GM03348 (cell line): ENCODE measurements at places on chromosomes 1 and 21.

- DNase-seq: no peak
Measured at GRCh38 chr1:98989556-98989907, 15.1 kb downstream of the PLPPR5 start.

DNA sequence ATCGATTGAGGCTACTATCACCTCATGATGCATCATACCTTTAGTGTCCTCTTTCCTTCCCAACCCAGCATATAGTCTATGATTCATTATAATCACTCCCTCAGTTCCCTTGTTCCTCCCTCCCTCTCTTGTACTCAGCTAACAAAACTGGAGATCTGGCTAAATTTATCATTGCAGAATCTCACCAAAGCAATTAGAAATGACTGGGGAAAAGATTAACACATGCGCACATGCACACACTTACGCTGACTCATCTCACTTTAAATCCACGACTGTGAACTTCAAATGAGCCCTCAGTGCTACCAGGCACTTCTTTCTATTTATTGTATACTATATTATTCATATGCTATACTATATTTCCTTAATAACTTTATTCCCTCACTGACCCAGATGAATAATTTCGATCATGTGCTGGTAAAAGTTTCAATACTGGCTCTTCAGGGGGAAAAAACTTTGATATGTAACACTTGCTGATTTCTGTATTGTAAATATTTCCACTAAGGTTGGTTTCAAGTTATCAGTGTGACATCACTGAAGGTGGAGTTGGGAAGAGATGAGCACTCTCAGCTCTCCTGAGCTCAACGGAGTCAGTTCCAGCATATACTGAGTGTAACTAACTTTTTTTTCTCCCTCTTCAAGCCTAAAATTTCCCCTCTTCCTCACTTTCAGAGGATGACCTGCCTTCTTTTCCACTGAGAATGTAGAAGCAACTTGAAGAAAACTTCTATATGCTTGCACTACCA is 613.7 kb upstream of the B3GALT2 start:
- no peak for DNase-seq

- no peak for DNase-seq
Measured at GRCh38 chr1:67741121-67741520, 56.1 kb downstream of the GADD45A start.

GRCh38 chr21:23853796-23854379 is 1753.4 kb downstream of the MRPL39 start:
- no peak for DNase-seq

DNA sequence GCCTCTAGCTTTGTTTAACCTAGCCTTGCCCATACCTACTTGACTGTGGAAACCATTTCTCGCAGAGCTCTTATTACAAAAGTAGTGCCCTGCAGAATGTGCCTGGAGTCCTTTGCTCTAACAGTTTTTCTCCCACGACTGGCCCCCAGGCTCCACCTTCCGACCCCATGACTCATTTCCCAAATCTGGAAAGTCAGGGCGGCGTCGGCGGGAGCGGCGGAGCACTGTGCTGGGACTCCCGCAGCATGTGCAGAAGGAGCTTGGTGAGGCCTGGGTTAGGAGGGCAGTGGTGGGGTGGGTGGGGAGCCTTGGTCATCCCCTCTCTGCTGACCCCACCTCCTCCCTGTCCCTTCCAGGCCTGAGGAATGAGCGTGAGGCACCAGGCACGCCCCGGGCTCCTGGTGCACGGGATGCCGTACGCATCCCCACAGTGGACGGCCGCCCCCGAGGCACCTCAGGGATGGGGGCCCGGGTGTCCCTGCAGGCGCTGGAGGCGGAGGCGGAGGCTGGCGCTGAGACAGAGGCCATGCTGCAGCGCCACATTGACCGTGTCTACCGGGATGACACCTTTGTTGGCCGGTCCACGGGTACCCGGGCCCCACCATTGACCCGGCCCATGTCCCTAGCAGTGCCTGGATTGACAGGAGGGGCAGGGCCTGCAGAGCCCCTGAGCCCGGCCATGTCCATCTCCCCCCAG is 47.5 kb downstream of the YARS1 start:
- no peak for DNase-seq

DNA sequence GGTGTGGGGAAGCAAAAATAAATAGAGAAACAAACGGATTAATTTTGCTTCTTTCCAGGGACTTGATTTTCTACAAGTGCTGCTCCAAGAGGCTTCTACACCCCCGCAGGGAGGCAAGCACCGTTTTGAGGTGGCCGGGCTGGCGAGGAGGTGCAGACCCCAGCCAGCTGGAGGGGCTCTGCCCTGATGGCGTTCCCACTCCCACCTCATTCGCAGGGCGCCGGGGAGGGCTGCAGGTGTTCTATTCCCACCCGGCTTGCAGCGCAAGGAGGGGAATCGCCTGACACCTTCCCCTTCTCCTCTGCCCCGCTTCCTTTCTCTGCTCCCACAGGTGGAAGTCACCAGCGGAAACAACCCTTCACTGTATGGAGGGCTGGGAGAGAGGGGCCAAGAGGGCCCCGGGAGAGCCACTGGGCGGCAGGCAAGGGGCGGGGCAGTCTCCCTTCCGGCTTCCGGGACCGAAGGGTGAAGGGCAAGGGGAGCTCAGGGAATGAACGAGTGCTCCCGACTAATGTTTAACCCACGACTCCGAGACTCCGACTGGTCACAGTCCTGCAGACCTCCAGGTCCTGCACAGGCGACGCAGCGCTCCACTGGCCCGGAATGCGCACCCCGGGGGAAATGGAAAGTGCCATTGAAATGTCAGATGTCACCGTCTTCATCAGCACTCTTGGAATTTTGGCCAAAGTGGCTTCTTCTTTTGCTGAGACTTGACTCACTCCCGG is 29.1 kb downstream of the TEX35 start:
- DNase-seq: peak; percentile 71

DNA sequence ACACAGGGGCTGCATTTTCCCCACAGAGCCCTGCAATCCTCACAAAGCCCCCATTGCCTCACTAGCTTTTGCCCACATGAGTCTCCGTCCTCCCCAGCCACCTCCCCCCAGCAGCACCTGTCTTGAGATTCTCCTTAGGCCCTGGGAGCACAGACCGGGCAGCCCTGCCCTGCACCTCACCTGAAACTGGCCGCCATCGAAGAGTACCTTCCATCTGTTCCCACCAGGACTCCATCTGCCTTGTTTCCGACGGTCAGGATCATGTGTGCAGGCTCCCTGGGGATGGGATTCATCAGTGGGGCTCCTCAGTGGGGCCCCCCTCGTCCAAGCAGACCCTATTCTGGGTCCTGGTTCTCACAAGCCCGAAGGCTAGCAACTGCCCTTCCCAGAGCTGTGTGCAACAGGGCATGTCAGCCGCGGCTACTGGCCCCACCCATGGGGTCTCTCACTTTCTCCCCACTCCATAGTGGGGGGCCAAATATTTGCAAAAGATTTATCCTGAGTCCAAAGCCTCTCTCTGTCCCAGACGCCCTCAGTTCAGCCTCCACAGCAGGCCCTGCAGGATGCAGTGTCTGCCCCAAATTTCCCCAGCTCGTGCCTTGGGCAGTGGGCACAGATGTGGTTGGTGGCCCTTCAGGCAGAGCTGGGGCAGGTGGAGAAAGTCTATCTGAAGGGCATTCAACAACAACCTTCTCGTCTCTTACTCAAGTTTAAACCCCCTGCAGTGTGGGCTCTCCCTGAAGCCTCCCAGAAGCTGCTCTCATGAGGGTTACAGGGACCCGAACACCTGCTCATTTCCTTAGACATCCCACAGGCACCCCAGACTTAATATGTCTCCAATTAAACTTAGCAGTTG is 4.8 kb downstream of the PDZK1IP1 start:
- DNase-seq: no peak

DNA sequence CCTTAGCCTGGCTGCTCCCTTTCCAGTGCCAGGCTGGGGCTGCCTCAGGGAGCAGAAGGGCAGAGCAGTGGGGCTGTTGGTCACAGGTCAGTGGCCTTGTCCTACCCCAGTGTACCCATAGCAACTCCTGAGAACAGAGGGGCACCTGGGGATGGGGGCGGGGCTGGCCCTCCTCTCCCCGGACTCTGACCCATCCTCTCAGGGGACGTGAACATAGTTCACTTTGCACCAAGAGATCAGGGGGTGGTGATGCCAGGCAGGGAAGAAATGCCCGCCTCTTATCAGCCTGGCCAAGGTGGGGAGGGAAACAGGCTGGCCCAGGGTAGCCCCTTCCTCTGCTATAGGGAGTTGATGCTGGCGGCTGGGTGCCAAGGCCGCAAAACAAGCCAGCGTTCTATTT is 4.9 kb downstream of the ETNK2 start:
- DNase-seq: no peak

DNA sequence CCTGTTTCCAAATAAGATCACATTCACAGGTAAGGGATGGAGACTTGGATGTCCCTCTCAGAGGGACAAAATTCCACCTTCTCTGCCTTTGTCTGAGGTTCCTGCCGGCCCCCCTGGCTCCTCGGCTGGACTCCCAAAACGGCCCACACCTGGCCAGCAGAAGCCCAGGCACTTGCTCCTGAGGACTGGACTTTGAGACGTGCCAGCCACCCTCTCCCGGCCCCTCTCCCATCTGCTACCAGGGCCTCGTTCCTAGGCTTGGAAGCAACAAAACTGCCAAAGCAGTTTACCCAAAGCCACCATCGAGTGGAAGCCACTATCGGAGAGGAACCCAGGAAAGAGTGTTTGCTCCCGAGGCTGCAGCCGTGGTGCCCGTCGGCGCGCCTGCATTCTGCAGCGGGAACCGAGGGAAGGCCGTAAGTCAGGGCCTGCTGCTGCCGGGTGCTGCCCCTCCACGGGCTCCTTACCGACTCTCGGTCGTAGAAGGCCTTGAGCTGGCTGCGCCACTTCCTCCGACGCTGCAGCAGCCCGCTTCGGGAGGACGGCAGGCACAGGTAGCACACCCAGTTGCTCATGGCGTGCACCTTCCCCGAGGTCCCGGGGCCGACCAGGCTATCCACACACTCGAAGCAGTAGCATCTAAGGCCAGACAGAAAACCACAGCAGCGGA is 3.5 kb downstream of the DNMT3L start:
- DNase-seq: no peak

DNA sequence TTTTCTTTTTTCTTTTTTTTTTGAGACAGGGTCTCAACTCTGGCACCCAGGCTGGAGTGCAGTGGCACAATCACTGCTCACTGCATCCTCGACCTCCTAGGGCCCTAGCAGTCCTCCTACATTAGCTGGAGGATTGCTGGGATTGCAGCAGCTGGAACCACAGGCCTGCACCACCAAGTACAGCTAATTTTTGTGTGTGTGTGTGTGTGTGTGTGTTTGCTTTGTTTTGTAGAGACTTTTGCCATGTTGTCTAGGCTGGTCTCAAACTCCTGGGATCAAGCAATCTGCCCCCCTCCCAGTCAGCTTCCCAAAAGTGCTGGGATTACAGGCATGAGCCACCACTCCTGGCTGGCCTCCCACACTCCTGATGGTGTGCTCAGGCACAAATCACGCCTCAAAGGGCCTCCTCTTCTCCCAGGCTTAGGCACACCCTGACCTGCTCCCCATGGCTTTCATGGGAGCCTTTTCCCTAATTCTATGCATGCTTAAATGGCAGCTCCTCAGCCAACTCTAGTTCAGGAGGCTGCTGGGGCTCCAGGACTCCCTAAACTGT is 9.4 kb downstream of the FAM229A start:
- no peak for DNase-seq

DNA sequence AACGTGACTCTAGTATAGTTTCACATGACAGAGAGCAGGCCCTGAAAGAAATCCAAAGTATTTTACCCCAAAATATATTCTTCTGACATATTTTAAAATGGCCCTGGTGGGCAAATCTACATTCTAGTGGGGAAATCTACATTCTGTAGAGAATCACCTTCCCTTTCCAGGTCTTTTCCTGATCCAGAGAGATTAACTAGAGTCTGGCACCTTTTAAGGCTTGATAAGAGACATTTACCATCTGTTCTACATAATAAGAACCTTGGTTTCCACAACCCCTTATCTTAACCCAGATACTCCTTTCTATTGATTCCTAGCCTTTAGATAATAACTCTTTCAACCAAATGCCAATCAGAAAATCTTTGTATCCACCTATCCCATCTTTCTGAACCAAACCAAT is 17.0 kb upstream of the L1TD1 start:
- DNase-seq: no peak

DNA sequence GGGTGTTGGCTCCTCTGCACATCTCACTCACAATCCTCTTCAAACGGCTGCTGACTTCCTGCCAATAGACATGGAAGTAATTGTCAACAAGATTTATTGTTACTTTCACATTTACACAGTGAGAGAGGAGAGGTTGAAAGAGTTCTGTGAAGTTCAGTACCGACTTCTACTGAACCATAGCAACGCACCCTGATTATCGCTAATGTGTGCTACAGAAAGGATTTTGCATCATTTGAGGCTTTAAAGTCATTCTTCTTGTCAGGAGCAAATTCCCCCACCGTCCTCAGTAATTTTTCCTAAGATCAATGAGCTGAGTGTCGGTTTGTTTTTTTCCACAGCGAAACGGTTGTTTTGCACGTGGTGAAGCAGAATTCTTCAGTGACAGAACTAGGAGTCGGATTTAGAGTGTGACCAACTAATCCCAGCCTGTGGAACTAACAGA is 361.0 kb downstream of the ADGRL2 start:
- DNase-seq: no peak
